ENCODE measurements at places on chromosomes 2 and 18.

- DNase-seq, result no peak
Observed at GRCh38 chr2:137252934-137253333, 487.6 kb downstream of the THSD7B start.

- peak; percentile 31 for DNase-seq
Observed at GRCh38 chr18:33440060-33441043, at the start of gene CCDC178. TSS of gene CCDC178 (minus strand) at chr18:33440721. CDS start at chr18:33412088, 28,633 bp downstream.

GRCh38 chr2:238376884-238377391, 49.8 kb upstream of the ASB1 start:
- no peak for DNase-seq

- DNase-seq, result no peak
Observed at GRCh38 chr2:212424082-212424481, 114.5 kb downstream of the ERBB4 start.

DNA sequence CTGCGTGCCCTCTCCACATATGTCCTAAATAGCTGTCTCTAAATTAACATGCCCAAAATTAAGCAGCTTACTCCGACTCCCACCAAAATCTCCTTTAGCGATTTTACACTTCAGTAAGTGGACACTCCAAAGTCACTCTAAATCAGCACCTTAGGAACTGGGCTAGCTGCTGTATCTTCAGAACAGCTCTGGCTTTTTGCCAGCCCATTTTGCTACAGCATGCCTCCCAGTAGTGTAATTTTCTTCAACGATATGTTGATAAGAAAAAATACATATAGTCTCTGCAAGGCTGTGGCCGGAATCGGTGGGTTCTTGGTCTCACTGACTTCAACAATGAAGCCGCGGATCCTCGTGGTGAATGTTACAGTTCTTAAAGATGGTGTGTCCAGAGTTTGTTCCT, 291.8 kb upstream of the RGPD4 start:
- no peak for DNase-seq

- no peak for DNase-seq
Observed at GRCh38 chr2:28633746-28634145, 117.9 kb upstream of the PPP1CB start.

GRCh38 chr2:170446078-170446477, 268.1 kb downstream of the MYO3B start:
- DNase-seq, result no peak

DNA sequence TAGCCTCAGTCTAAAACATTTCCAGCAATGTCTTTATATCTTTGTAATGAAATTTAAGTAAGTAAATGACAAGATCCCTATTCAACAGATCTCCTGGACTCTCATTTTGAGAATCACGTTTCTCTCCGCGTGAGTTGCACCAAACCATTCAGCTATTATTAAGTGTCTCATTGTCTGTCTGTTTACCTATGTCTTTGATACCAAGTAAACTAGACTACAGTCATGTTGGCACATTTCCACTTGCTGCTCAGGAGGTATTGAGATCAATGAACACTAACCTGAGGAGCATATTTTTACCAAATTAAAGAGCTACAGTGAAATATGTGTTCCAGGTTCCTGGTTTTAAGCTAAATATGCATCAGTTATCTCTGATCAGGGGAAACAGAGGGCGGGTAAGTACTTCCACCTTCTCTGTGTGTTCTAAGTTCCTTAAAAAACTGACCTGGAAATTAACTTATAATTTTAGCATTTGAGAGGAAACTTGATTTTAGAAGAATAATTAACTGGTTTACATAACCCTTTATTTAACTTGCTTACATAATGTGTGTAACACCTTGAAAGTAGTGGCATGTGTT, 125.8 kb downstream of the OSBPL6 start:
- peak; percentile 83 for DNase-seq

DNA sequence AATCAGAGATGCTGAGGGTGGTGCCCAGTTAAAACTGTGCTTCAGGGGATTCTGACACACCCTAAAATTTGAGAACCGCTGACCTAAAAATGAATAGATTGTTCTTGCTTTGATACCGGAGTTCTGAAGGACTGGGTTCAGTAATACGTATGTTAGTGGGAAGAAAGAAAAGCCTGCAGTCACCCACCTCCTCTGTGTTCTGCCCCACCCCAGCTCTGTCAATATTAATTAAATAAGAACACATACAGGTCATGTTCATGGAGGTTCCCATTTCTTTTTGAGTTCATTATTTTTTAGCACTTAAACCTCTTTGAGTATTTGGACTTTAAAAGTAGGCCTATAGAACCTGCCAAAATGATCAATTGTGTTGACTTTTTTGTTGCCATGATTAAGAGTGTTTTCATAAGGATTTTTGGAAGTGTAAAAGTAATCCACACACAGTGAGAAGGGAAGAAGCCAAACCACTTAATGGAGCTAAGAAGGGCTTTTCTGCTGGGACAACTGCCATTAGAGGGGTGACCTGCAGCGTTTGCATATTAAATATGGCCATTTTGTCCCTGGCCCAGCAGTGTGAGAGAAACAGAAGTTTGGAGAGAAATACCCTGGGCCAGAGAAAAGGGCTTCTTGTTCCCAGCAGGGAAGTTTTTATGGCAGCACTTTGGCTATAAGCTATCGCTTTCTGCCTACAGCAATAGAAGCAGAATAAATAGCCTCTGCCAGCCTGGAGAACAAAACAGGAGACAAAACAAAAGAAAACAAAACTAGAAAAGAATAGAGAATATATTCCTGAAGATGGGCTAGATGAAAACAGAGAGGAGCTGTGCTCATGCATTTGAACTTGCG, 80.7 kb upstream of the RNF152 start:
- peak; percentile 29 for DNase-seq

DNA sequence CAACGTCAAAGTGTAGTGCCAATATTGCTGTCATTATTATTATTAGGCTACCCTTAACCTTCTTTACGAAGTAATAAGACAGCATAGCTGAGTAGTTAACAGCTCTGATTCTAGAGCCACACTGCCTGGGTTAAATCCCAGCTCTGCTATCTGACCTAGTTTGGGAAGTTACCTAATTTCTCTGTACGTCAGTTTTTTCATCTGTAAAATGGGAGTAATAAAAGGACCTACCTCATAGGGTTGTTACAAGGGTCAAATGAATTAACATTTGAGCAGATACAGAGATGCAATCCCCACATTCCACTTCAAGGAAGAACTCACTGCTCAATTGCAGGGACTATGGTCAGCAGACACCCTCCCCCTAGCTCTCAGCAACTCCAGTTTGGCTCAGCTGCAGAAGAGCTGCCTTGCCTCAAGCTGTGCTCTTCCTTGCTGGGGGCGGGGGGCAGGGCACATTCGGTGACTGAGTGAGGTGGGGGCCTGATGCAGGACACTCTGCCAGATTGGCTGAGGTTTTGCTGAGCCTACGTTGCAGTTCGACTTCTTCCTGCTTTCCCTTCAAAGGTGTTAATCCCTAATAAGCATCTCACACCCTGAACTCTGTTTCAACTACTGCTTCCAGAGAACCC, 11.0 kb upstream of the LGALSL start:
- DNase-seq, result no peak

- DNase-seq, result no peak
Observed at GRCh38 chr2:109110170-109110569, 18.8 kb upstream of the SH3RF3 start.

DNA sequence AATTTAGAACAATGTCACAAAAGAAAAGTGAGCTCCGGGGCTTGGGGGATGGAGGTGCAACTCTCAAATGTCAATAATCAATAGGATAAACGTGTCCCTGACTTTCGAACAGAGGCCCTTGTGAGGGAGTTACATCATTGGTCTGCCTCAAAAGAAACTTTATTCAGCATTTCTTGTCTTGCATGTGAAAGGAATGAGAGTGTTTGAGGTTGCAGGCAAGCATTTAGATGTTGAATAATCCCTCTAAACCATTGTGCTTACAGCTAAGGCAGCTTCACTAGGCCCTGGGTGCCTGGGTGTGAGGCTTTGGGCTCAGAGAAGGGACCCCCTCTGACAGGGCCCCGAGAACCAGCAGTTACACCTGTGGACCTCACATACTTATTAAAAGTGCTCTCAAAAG, 28.6 kb upstream of the FHL2 start:
- DNase-seq, result no peak

DNA sequence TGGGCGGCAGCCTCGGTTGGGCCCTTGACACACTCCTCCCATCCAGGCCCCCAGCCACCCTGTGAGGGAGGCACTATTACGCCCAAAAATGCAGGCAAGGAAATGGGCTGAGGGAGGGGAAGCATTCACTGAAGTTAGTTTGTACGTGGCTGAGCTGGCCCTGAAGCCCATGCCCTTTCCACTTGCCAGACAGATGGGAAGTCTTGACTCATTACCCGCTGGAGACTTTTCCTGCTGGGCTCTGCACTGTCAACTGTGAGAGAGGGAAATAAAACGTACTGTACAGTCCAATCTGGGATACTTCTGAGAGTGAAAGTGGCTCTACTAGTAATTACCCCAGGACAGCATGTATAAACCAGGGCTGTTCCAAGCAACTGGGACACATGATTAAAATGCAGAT, 125.9 kb downstream of the MSH2 start:
- no peak for DNase-seq

GRCh38 chr2:49309461-49309860, 155.1 kb upstream of the FSHR start:
- DNase-seq, result no peak

DNA sequence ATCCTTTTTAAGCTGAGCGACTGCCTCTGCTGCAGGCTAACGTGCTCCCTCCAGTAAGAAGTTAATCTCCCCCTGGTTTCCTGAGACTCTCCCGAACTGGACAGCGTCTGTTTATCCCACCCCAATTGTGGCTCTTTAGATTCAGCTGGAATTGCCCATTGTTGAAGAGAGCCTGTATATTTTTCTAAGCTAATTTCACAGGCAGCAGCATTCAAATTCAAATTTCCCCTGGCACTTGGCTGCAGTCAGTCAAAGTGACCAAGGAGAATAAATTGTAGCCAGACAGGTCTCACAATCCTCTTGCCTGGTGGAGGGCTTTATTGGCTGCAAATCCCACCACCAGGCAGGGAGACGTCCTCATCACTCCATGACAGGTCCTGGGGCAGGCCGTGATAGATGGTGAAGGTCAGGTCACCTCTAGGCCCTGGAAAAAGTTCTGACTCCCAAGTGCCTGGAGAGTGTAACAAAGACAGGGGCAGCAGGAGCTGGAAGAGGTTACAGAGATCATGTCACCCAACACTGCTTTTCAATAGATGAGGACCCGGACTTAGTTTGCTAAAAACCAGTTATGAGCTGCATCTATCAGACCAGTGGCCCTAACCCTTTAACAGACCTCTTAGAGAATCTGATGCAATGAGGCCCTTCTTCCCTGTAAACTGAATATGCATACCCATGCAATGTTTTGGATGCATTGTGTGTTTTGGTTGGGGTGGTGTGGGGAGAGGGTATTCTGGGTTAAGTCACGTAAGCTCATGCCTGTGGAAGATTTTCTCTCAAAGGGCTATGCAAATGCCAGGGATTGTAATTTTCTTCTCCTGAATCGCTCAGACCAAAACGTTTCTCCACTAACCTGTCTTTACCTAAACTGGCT, 32.3 kb upstream of the C18orf32 start:
- DNase-seq, result no peak

GRCh38 chr2:41907771-41908207, 140.0 kb upstream of the PKDCC start:
- DNase-seq, result no peak

GRCh38 chr2:240351088-240351741, 84.2 kb upstream of the GPC1 start:
- DNase-seq, result no peak

DNA sequence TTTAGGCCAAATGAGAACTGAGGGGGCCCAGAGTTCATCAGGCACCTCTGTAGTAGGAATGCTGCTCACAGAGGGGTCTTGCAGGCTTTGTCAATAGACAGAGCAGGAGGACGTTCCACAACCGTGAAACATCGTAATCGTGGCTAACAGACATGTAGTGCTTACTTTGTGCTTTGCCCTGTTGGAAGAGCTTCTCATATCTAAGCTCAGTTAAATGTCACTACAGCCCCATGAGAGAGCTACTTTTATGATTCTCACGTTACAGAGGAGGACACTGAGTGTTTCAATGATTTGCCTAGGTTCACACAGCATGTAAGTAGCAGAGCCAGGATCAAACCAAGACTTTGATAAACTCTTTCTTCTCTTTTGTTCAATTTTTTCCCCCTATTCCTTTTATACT, 136.6 kb downstream of the MYCN start:
- no peak for DNase-seq

- DNase-seq, result no peak
Observed at GRCh38 chr2:194730266-194730665, 926.8 kb upstream of the SLC39A10 start.

- DNase-seq, result no peak
Observed at GRCh38 chr18:77101410-77102258, 30.9 kb downstream of the MBP start.

DNA sequence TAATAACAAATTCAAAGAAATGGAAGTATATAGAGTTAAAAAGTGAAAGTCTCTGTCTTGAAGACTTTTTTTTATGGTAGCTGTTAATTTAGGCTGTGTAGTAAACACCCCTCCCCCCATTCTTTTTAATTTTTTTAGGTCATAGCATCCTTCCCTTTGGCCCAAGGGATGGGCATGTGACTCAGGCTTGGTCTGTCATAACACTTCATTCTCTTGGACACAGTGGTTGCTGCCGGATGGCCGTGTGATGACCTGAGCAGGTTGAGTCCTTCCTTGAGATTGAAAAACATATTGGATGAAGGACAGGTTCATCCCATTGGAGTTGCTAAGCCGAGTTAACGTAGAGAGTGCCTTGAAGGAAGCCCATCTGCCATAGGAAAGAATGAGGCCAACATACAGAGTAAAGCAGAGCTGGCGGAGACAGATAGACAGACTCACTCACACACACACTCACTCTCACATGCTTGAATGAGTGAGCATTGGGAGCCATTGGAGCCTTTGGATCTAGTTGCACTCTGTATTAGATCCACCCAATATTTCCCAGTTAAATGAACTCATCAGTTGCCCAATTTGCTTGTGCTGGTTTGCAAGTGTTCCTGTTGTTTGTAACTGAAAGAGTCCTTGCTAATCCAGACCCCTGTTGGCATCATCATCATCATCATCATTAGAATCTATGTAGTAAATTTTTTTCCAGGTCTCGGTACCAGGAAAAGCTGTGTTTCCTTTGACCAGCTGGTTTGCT, 14.7 kb downstream of the NCOA1 start:
- DNase-seq, result no peak

- DNase-seq, result no peak
Observed at GRCh38 chr2:54588244-54588899, 132.2 kb downstream of the SPTBN1 start.

DNA sequence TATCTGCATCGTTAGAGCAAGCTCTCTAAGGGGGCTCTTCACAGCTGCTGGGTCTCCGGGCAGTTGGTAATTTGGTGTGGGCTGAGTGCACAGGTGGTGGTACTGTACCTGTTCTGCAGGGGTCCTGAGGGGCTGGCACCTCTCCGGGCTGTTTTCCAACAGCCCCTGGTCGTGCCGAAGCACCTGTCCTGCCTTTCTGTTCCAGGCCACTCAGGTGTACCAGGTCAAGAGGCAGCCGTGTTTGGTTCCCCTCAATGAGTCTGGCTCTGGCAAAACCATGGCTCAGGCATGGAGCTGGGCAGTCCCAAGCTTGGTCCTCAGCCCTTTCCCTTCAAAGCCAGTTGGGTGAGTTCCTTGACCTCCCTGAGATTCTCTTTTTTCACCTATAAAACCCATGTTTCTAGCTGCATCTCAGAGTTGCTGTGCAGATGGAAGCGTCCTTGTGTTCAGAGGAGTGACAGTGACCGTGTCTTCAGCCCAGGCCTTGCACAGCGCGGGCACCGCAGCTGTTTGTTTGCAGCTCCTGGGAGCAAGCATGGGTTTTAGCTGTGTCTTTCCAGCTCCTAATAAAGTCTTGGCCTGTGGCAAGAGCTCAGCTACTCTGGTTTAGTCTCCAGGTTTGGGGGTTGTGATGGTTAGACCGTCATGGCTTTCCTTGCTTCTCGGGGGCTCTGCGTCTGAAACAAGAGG, 110.9 kb downstream of the GLI2 start:
- no peak for DNase-seq

GRCh38 chr2:38174646-38175423, 98.9 kb upstream of the CYP1B1 start:
- no peak for DNase-seq

All from NCI-H774 (cell line).